ENCODE measurements at places on chromosomes 7 and 10.

- no peak for DNase-seq
Observed at GRCh38 chr7:93159490-93159889, 11.3 kb upstream of the SAMD9L start.

- DNase-seq: no peak
Observed at GRCh38 chr7:19973581-19973980, 200.2 kb upstream of the TMEM196 start.

DNA sequence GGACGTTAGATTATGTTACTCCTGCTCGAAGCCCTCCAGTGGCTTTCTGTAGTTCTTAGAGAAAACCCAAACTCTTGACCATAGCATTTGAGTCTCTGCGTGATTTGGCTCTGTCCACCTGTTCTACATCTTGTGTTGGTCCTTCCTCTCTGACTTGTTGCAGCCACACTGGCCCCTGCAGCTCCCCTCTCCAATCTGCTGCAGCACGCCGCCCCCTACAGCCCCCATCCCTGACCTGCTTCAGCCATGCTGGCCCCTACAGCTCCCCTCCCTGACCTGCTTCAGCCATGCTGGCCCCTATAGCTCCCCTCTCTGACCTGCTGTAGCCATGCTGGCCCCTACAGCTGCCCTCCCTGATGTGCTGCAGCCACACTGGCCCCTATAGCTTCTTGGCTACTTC is 29.2 kb downstream of the TRRAP start:
- no peak for DNase-seq

DNA sequence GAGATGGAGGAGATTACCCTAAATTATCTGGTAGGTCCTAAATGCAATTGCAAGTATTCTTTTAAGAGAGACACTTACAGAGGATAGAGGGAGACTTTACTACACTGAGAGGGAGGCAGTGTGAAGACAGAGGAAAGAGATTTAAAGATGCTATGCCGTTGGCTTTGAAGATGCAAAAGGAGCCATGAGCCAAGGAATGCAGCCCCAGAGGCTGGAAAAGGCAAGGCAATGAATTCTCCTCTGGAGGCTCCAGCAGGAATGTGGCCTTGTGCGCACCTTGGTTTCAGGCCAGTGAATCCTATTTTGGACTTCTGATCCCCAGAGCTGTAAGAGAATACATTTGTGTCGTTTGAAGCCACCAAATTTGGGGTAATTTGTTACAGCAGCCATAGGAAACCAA is 118.6 kb downstream of the PLXNA4 start:
- DNase-seq: no peak

- DNase-seq: no peak
Observed at GRCh38 chr10:13739183-13739582, 152.4 kb downstream of the PRPF18 start.

GRCh38 chr10:69172241-69172982 is 7.6 kb upstream of the SUPV3L1 start:
- no peak for DNase-seq

- no peak for DNase-seq
Observed at GRCh38 chr7:128032605-128033235, 1.5 kb upstream of the LRRC4 start.

GRCh38 chr7:2621061-2621828 is 10.5 kb upstream of the TTYH3 start:
- no peak for DNase-seq

DNA sequence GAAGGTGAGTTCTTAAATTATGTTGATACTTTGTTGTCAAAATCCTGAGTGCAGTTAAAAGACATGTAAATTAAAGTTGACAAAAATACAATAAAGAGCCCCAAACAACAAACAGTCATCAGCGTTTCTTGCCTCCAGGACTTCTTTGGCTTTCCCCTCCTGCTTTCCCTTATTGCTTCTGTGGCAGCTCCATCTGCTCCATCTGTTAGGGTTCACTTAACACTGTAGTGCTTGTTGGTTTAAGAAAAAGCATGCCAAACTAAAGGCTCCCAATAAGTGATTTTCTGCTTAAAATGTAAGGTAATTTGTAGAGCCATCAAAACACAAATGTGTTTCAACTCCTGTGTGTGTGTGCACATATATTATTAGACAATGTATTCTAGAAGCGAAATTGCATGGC is 254.3 kb upstream of the GNAI1 start:
- DNase-seq: no peak

GRCh38 chr7:149422914-149423301 is 38.0 kb downstream of the ZNF777 start:
- DNase-seq: no peak

GRCh38 chr7:159198016-159198724 is 53.5 kb upstream of the VIPR2 start:
- DNase-seq: no peak

DNA sequence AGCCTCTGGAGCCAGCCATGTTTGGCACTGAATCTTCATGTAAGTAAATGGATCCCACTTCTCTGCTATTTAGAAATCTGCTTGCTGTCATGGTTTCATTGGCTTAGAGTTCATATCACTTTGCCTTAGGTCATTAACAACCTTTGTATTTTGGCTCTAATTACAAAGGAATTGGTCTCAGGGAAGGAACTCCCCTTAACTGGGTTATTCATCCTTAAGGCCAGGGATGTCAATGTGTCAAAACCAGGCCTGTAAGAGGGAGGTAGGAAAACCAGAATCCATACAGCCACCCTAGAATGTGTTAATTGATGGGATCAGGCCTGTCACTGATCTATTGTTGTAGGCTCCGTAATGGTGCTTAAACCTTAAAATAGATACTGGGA is 67.3 kb downstream of the ST7 start:
- DNase-seq: no peak

DNA sequence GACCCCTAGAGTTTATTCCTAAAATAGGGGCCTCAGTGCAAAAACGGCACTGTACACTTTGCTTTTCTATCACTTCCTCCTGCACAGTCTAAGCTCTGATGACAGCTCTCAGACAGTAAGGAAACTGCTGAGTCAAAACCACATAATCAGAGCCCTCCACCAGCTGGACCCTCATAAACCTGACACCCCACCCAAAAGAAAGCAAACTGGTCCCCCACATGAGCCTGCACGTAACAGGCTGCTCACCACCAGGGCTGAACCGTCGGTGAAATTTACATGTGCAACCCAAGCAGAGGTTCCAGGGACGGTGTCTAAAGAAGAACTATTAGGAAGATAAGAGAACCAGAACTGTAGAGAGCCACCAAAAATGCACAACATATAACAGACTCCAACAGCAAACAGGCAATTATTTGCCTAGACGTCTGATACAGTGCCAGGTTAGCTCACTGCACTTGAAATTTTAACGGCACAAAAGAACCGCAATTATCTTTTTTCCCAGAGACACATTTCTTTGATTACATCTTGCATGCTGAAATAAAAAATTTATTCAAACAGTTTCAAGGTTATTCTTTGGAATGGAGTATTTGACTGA is 19.6 kb downstream of the SGMS1 start:
- DNase-seq: no peak

DNA sequence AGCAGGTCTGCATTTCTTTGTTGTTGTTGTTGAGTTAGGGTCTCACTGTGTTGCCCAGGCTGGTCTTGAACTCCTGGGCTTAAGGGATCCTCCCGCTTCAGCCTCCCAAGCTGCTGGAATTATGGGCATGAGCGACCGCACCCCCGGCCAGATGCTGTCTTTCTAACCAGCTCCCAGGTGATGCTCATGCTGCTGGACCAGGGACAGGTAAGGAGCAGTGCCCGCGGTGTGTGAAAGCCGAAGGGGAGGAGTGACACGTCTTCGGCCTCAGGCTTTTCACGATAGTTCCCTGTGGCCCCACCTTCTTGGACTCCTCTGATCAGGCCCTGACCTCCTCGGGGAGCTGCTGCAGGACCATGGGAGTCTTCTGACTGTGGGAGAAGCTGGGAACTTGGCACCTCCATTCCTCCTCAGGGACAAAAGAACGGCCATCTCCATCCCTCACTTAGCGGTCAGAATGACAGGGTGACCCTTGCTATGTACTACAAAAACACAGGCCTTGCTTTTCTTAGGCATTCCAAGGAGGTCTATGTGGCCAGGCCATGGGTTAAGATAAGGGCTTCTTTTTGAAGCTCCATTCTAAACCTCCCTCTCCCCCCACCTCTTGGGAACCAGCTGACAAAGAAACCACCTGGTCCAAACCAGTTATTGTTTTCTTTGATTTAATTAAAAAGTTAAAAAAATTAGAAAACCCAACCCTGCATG is 5.5 kb downstream of the SFRP5 start:
- no peak for DNase-seq

GRCh38 chr10:124425227-124425962 is 6.7 kb upstream of the OAT start:
- no peak for DNase-seq

DNA sequence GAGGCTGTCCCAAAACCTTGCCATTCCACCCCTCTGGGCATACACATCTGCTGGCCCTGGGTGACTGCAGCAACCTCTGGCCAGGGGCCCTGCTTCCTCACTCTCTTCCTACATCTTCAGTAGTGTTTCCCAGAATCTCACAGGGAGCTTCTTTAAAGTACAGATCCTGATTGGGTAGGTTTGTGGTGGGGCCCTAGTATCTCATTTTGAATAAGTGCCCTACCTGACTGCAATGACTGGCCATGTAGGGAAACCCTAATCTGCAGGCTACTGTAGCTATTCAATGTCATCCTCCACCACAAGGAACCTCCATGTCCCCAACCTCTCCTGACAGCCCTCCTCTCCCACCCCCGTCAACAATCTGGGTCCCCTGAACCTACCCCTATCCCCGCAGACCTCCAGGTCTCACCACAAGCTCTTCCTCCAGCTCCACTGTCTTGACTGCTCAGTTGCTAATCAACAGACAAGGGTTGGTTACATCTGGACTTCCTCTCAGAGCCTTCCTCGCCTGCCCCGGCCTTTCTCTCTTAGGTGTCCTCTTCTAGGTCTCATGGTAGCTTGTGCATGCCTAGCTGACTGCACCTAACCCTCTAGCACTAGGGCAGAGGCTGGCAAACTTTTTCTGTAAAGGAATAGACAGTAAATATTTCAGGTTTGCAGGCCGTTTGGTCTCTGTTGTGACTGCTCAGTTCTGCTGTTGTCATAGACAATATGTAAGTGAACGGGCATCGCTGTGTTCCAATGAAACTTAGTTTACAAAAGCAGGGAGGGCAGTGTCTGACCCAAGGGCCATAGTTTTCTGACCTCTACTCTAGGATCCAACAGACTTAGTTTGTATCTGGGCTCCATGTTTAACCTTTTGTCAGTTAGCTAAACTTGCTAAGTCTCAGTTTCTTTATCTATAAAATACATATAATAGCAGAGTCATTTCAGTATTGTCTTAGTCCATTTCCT is 121.1 kb downstream of the AOAH start:
- DNase-seq: no peak

- no peak for DNase-seq
Observed at GRCh38 chr10:59383436-59383835, 21.1 kb upstream of the FAM13C start.

GRCh38 chr10:19816411-19817230 is at the start of gene PLXDC2:
Gene PLXDC2, plus strand, starts transcription at chr10:19816432.
- no peak for DNase-seq

DNA sequence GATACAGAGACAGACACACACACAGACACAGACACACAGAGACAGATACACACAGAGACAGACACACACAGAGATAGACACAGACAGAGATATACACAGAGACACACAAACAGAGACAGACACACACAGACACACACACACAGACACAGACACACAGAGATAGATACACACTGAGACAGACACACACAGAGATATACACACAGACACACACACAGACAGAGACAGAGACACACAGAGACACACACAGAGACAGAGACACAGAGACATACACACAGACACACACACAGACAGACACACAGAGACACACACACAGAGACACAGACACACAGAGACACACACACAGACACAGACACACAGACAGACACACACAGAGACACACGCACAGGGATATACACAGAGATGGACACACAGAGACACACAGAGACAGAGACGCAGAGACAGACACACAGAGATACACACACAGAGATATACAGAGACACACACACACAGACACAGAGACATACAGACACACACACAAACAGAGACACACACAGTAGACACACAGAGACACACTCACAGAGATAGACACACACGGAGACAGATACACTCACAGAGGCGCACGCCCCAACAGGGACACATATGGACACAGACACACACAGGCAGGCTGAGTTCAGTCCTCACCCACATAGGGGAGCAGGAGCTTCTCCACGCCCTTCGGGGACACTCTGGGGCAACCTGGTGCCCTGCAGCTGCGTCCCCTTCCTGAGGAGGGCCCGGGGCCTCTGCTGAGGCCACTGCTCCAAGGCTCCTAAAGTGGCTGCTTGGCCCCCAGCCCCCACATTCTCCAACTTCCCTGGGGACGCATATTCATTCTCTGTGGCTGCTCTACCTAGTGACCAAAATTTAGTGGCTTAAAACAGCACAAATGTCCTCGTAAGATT is 10.3 kb upstream of the PPP2R2D start:
- DNase-seq: no peak

- peak; percentile 15 for DNase-seq
Observed at GRCh38 chr10:96910488-96911395, 78.6 kb downstream of the LCOR start.

DNA sequence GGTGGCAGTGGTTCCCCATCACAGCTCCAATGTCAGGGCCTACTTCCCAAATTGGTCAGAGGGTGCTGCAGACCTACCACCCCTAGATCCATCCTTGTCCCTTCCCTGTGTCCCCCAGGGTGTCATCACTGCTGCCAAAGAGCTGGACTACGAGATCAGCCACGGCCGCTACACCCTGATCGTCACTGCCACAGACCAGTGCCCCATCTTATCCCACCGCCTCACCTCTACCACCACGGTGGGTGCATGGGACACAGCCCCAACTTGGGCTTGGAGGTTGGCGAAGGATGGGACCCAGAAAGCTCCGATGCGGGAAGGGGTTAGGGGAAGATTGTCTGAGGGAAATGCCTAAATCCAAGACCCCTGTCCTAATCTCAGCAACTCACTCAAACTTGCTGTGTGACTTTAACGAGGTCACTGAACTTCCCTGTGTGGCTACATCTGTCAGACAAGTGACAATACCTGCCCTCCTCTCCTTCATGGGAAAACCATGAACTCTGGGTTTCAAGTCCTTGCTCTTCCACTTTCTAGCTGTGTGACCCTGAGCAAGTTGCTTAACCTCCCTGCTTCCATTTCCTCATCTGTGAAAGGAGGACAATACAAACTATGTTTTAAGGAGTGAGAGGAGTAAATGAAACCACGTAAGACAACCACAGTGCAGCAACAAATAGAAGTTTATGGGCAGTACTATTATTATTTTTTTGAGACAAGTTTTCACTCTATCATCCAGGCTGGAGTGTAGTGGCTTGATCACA is 4.9 kb upstream of the VSIR start:
- no peak for DNase-seq

DNA sequence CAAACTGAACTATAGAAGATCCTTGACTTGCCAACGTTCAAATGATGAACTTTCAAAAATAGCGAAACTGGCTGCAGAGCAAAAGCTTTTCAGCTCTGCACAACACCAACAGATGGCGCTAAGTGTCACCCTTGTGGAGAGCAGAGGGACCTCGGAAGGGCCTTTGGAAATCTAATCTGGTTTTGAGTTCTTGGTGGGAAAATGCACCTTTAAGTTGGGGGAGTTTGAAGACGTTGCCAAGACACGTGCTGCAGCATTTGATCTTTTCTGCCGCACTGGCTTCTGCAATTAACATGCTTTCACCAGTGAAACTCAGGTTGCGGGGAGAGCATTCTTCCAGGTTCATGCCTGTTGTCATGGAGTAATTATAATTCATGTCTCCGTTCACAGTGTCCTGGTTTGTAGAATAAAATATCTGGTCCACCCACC is 26.3 kb upstream of the WDR11 start:
- DNase-seq: no peak
